ENCODE measurements at places on chromosomes 6 and 20.

DNA sequence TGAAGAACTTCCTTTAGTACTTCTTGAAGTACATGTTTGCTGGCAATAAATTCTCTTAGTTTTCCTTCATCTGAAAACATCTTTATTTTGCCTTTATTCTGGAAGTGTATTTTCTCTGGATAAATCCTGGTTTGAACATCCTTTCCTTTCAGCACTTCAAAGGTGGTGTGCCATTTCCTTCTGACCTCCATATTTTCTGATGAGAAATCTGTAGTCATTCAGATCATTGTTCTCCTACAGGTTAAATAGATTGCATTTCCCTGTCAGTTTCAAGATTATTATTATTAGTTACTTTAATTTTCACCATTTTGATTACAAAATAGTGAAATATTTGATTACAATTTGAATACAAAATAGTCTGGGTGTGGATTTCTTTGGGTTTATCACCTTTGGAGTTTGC is 134.5 kb downstream of the CDH26 start:
- no peak for DNase-seq

DNA sequence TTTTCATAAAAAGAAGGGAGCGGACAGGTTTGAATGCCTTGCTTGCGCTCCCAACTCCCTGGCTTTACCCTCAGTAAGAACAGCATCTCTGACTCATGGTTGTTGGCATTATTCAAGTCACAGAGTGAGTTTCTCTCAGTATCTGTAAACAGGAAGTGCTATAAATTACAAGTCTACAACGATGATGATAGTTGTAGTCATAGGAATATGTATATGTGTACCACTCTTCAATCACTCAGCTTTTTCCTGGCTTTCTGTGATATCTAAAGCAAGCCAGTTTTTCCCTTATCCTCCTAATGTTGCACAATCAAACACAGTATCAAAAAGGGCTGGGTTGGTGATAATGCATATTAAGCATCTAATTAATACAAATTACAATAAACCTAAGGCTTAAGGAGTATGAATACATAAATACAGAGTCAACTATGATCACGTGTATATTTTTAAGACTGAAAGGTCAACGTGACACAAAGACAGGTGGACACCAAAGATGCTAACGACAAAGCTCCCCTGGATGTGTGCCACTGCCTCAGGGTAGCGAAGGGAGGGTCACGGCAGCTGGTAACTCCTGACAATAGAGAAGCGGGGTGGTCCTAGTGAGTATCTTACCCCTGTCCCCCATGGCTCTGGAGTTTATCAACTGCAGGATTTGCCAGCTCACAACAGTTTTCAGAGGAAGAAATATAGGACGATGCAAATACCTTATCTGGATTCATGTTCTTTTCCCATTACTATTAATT is 202.8 kb downstream of the BTBD9 start:
- DNase-seq: no peak

- no peak for DNase-seq
Measured at GRCh38 chr6:25560865-25561264, 91.2 kb upstream of the SCGN start.

GRCh38 chr6:153034139-153034538 is 31.6 kb upstream of the MTRF1L start:
- DNase-seq: no peak

DNA sequence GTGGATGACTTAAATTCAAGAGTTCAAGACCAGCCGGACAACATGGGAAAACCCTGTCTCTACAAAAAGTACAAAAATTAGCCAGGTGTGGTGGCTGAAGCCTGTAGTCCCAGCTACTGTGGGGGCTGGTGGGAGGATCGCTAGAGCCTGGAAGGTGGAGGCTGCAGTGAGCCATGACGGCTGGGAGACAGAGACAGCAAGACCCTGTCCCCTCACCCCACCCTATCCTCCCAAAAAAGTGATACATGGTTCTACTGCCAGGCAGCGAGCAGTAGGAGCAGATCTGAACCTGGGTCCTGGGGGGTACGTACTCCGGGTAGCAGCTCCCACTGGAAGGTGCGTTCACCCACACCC is 2.2 kb downstream of the PSMA7 start:
- no peak for DNase-seq

- no peak for DNase-seq
Measured at GRCh38 chr6:3230256-3230882, 2.9 kb upstream of the TUBB2B start.

DNA sequence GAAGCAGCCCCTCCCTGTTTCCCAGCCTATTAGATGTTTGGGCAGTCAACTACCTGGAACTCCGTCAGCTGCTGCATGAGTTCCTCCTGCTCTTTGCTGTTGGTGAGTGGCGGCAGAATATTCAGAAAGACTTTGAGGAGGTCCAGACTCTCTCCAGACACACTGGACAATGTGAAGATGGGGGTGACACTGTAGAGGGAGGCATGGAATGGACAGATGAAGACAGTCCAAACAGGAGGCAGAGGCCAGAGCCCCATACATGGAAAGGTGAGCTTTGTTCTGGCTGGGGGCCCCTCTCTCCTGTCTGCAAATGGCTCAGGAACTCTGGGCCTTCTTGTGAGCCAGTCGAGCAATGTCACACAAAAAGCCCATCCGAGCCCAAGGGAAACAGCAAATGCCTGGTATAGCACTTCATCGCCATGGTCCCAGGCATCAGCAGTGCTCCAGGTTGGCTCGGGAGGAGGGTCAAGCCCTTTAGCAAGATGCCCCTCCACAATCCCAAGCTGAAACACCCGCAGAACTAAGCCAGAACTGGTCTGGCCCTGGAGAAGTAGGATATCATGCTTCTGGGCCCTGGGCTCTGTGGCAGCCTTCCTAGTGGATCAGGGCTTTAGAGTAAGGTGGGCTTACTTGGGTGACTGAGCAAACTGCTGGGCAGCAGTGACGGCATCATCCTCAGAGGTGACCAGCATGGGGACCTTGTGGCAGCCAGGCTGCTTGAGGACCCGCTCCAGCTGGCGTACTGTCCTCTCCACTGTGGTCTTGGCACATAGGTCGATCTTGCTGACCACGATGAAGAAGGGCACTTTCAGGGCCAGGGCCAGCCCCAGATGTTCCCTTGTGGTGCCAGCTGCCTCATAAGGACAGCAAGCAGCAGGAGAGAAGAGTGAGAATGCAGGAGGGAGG is 4.9 kb downstream of the GTPBP2 start:
- DNase-seq: no peak

DNA sequence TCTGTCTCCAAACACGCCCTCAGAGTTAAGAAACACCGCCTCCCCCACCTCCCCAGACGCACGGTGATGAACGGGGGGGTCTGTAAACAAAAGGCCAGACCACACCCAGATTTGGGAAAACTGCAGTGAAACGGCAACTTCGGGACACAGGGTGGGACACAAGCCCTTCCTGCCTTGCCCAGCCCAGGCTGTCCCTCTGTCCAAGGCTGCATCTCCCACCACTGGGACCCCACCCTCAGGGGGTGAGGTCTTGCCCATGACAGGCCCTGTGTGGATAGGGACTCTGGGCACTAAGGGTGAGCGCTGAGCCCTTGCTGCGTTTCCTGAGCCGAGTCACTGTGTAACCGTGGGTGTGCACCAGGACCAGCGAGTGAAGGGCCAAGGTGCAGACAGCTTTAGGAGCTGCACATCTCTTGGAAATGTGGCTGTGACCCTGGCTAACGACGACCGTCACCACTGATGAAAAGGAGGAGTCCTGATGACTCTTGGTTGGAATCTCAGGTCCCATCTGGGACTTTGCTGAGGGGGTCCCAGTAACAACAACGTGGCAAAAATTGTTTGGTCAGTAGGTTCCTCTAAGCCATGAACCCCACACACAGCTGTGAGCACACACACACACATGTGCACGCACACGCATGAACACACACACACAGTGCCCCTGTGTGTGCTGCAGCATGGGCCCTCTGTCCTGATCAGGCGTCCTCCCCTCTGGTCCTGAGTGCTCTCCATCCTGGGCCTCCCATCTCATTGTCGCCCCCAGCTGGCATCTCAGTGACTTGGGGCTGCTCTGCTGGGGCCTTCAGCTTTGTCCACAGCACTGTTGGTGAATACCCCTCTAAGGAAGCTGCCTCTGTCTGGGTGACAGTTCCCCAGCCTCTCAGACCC is 100.6 kb downstream of the RAMACL start:
- no peak for DNase-seq

DNA sequence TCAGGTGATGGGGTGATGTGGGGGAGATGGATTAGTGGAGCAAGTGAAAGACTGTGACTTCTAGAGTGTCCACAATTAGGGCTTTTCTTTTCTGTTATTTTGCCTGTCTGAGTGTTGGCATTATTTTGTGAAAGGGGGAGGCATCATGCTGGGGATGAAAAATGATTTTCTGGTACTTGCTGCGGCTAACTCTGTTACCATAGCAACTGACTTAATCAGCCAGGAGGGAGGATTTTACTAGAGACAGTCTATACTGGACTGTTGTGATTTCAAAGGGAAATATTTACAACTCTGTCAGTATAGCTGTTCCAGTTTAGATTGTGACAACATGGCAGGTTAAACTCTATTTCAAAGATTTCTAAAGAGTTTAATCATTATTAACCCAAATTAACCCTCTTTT is 30.4 kb upstream of the MRAP2 start:
- DNase-seq: no peak

- no peak for DNase-seq
Measured at GRCh38 chr6:158654498-158654897, 4.6 kb downstream of the SYTL3 start.

DNA sequence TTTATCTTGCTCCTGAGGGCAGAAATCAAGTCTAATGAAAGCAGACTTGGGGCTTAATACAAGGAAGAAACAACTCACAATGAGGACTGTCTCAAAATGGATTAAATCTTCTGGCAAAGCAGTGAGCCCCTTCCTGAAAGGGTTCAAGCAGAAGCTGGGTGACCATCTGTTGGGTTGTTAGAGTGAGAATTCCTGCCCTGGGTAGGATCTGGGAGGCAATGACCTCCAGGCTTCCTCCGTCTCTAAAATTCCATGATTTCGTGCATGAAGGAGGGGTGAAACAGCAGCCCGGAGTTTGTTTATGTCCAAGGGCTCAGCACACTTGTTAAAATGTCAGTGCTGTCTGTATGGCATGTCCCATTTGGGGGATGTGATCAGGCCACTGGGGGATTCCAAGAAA is 64.0 kb upstream of the KCNK16 start:
- no peak for DNase-seq

DNA sequence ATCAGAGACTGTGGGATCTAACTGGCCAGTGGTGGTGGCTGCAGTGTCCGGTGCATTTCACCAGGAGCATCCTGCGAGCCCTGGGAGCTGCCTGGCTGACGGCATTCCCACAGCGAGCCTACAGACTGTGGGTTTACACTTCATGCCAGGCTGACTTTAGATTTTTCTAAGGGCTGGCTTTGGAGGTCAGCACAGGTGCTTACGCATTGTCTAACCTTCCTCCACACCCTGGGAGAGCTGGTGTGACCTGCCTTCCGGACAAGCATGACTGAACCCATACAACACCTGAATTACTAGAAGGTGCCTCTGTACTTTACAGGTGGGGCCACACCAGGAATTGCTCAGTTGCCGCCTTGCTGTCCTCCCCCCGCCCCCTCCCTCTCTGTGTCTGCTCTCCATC is 96.2 kb downstream of the RREB1 start:
- DNase-seq: no peak

GRCh38 chr6:35703554-35703953 is 14.8 kb upstream of the FKBP5 start:
- DNase-seq: no peak

DNA sequence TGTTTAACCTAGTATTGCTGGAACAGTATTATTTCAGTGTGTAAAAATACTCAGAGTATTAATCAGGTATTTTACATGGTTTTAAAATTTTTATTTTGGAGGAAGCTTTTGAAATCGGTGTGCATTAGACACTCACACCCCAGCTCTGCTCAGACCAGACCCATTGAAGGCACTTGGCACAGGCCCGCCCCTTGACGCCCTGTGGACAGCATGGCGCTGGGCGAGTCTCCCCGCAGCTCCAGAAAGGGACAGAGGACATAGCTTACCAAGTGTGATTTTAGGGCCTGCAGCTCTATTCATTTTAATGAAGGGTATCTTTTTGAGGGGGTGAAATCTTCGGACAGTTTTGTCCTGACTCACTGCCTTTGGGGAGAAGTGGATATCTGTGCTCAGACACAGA is 164.5 kb downstream of the CDH4 start:
- DNase-seq: no peak

DNA sequence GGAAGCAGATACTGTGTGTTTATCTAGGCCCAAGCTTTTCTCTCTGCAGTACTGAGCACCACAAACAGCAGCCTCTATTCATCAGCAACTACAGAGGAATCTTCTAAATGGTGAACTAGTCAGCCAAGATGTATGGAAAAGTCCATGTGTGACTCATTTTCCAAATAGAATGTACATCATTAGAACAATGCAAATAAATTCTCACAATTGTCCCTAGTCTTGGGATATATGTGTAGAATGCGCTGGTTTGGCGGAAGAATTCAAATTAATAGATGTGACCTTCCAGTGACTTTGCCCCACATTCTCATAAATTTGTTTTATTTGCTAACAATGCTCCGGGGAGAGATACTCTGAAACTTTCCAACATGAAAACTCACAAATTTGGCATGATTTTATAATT is 436.2 kb downstream of the CBLN4 start:
- no peak for DNase-seq

GRCh38 chr20:63835021-63835858 is 4.2 kb upstream of the ZBTB46 start:
- DNase-seq: no peak

GRCh38 chr20:32296412-32296811 is 19.0 kb downstream of the KIF3B start:
- no peak for DNase-seq

DNA sequence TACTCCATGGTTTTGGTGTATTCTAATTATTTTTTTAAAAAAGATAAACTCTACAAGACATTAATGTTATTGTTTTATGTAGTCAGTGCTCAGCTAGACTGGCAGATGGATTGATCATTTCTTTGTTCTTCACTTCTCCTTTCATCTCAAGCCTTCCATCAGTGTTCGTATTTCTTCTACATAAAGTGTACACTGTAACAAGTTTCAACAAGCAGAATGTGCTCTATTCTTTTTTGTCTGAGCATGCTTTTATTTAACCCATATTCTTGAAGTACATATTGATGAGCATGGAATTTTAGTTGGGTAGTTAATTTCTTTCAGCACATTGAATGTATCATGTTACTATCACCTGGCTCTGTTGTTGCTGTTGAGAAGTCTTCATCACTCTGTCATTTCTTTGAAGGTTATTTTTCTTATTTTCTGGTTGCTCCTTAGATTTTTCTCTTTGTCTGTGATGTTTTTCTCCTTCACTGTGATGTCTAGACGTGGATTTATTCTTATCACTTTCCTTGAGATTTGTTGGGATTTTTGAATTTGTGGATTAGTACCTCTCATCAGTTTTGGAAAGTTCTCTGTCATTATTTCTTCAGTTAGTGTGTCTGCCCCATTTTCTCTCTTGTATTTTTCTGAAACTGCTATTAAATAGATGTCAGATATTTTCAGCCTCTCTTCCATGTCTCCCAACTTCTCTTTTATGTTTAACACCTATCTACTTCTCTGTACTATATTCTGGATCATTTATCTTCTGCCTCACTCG is 48.5 kb downstream of the TGM2 start:
- no peak for DNase-seq

GRCh38 chr6:33147807-33148666 is 44.2 kb downstream of the COL11A2 start:
- no peak for DNase-seq

GRCh38 chr20:13741879-13742278 is 42.8 kb downstream of the ESF1 start:
- DNase-seq: no peak

- no peak for DNase-seq
Measured at GRCh38 chr6:117156741-117157140, 108.6 kb upstream of the VGLL2 start.

Measured in stimulated activated CD4-positive, alpha-beta T cell treated with anti-CD3 and anti-CD28 coated beads, TNF-alpha, amount 100 ng/mL, for 24 hours (primary cell).